ENCODE measurements at places on chromosomes 12 and 14. TPM values are rescaled to one million over a fixed set of nuclear protein-coding genes. Genes with fewer than 3 reads are reported as not detected.

The TAS2R7 gene
- not detected for total RNA-seq

The GLIPR1L1 gene
- total RNA-seq = not detected

The HRK gene
- total RNA-seq = 0.33 TPM

The VWF gene
- total RNA-seq = not detected

The ALX1 gene
- not detected for total RNA-seq

- H3K36me3 ChIP-seq = no peaks in the 10 kb centered on the region
- no peak overlapping the region for H3K27ac ChIP-seq
- no peaks in the 10 kb centered on the region for H3K27me3 ChIP-seq
- no peak for DNase-seq
- no peaks in the 10 kb centered on the region for H3K4me1 ChIP-seq
Measured at GRCh38 chr14:90858511-90858910, 42.3 kb upstream of the TTC7B start.

DNA sequence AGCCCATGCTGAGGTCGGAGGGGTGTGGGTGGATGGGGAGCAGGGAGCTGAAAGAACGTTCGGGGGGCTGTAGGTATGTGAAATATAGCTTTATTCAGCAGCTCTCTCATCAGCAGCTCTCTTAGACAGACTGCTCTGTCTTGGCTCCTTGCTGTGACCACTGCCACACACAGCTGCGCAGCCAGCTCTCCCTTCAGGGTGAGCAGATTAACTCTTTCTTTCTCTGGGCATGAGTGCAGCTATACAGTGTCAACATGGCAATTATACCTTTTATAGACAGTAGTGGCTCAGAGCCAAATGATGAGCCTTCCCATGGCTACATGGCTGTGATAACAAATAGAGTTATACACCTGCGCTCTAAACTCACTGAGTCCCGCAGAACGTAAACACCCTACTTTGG lies 137.7 kb upstream of the NEDD1 start:
- H3K36me3 ChIP-seq = no peaks in the 10 kb centered on the region
- no peak for DNase-seq
- no peak overlapping the region for H3K27ac ChIP-seq
- H3K4me1 ChIP-seq = peaks cover 19% of the 10 kb centered on the region
- H3K27me3 ChIP-seq = no peaks in the 10 kb centered on the region
- H3K4me3 ChIP-seq = no peak overlapping the region

Measured in PC-3 (cell line).